ENCODE measurements at places on chromosomes 2 and 18. TPM values are rescaled to one million over a fixed set of nuclear protein-coding genes. Genes with fewer than 3 reads are reported as not detected.

- no peak for DNase-seq
- no peaks in the 10 kb centered on the region for H3K4me1 ChIP-seq
- H3K27ac ChIP-seq = no peak overlapping the region
- peaks cover 14% of the 10 kb centered on the region for H3K27me3 ChIP-seq
These were observed 144.5 kb downstream of the ACKR3 start for GRCh38 chr2:236714080-236714479.

- no peak overlapping the region for H3K4me3 ChIP-seq
- peaks cover 48% of the 10 kb centered on the region for H3K4me1 ChIP-seq
- no peaks in the 10 kb centered on the region for H3K27me3 ChIP-seq
- peak overlapping the region; percentile 26 for H3K27ac ChIP-seq
- peaks cover 45% of the 10 kb centered on the region for H3K36me3 ChIP-seq
These were observed 4.7 kb downstream of the DGKD start for GRCh38 chr2:233358947-233359346.

- H3K4me1 ChIP-seq = peaks cover 6% of the 10 kb centered on the region
- H3K4me3 ChIP-seq = no peak overlapping the region
- no peak overlapping the region for H3K27ac ChIP-seq
- no peaks in the 10 kb centered on the region for H3K36me3 ChIP-seq
These were observed 113.9 kb upstream of the LTBP1 start for GRCh38 chr2:32832821-32833220.

- H3K27ac ChIP-seq = no peak overlapping the region
- H3K4me3 ChIP-seq = no peak overlapping the region
- no peak for DNase-seq
- H3K27me3 ChIP-seq = no peaks in the 10 kb centered on the region
These were observed 13.6 kb downstream of the TLK1 start for GRCh38 chr2:171147081-171147480.

The ZNF892 gene
- 4.7 TPM for total RNA-seq

The IL36G gene
- total RNA-seq = not detected

DNA sequence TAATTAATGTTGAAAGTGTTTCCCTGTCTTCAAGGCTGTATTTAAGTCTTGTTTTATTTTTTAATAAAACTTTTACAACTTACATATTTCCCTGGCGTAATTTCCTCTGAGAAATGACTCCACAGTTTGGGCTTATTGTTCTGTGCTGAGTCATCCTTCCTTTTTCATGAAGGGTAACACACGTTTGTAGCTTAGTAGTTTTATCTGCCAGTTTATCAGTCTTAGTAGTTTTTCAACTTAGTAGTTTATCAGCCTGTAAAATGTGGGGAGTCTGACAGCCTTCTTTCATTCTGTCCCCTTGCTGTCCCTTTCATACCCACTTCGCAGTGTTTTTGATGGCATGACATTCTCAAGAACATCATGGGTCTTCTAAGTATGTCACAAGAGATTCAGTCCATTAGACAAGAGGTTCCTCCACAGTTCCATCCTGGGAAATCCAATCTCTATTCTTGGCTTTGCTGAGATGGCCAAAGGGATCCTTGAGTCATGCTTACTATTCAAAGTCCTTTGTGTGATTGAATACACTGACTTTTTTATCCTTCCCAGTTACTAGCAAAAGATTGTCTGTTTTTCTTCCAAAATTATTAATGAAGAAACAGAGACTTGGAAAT, 60.0 kb upstream of the SGPP2 start:
- no peak overlapping the region for H3K27ac ChIP-seq
- no peaks in the 10 kb centered on the region for H3K27me3 ChIP-seq
- H3K36me3 ChIP-seq = no peaks in the 10 kb centered on the region
- H3K4me1 ChIP-seq = peaks cover 2% of the 10 kb centered on the region
- no peak for DNase-seq
- H3K4me3 ChIP-seq = no peak overlapping the region

The CNGA3 gene
- total RNA-seq = not detected

GRCh38 chr2:9333591-9334171, 89.6 kb downstream of the ITGB1BP1 start:
- H3K27ac ChIP-seq = no peak overlapping the region
- DNase-seq = no peak
- H3K4me1 ChIP-seq = no peaks in the 10 kb centered on the region
- peaks cover 10% of the 10 kb centered on the region for H3K27me3 ChIP-seq
- H3K36me3 ChIP-seq = no peaks in the 10 kb centered on the region

The CCL20 gene
- total RNA-seq = 4.4 TPM

DNA sequence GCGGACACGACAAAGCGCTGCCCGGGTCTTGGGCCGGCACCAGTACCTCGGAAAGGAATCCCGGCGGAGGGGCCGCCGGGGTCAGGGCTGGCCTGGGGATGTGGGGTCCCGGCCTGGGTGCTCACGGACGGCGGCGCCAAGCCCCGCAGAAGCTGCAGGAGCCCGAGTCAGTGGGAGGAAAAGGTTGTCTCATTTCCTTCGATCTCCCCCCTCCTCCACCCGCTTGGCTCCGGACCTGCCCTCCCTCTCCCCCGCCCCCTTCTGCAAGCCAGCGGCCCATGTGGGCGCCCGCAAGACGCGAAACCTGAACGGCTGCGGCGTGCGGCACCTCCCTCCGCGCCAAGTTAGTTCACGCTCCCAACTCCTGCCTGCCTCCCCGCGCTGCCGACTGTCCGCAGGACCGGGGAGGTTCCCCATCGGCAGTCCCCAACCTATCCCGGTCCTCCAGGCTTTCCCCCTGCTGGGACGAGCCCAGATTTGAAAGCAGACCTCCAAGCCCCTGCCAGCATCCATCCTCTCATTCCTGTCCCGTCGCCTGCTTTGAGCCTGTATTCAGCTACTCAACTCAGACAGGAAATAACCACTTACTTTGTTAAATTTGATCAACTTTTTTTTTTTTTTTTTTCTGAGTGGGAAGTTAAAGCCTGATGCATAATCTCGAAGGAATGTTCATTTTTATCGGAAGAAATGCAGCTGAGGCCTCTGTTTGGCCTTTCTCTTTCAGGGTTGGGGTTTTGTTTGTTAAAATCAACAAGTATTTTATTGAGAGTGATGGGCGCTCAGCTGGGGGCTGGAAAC, at the start of gene EVA1A:
EVA1A (minus strand) TSS at position 172 of the 798 bp plus-strand sequence. CDS start 42,799 bp downstream, outside the sequence.
- H3K4me1 ChIP-seq = peaks cover 10% of the 10 kb centered on the region
- H3K27me3 ChIP-seq = peaks cover 45% of the 10 kb centered on the region
- DNase-seq = peak; percentile 58
- H3K4me3 ChIP-seq = peak within 1 kb of the TSS; percentile 83

The SLC19A3 gene
- total RNA-seq = not detected

GRCh38 chr2:8116661-8117060, 565.2 kb upstream of the ID2 start:
- H3K27me3 ChIP-seq = peaks cover 6% of the 10 kb centered on the region
- H3K4me1 ChIP-seq = peaks cover 20% of the 10 kb centered on the region
- H3K4me3 ChIP-seq = no peak overlapping the region

The CPSF3 gene
- 81.4 TPM for total RNA-seq

The GCKR gene
- not detected for total RNA-seq

All from activated CD4-positive, alpha-beta T cell treated with anti-CD3 and anti-CD28 coated beads, Interleukin-2, amount 10 ng/mL, durations not matched to agents 24 days and 14 days (primary cell).